AG09319 (cell line): ENCODE measurements at places on chromosomes 7 and 10.

GRCh38 chr7:34224281-34224680, 318.9 kb downstream of the BMPER start:
- no peak for DNase-seq

DNA sequence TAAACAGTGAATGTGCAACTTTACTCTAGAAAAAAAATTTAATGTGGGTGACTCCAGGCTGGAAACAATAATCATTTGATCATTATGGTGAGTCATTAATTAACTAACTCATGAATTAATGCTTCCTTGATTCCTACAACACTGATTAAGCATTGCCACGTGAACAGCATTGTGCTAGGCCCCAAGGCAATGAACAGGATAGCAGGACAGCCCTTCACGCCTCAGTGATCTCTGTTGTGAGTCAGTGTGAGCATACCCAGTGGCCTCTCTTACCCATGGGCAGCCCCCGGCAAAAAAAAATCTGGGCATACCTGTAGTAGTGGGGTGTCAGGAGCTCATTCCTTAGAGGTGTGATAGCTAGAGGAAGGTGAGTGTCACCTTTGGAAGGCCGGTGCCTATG, 76.0 kb downstream of the DENND2A start:
- peak; percentile 59 for DNase-seq

DNA sequence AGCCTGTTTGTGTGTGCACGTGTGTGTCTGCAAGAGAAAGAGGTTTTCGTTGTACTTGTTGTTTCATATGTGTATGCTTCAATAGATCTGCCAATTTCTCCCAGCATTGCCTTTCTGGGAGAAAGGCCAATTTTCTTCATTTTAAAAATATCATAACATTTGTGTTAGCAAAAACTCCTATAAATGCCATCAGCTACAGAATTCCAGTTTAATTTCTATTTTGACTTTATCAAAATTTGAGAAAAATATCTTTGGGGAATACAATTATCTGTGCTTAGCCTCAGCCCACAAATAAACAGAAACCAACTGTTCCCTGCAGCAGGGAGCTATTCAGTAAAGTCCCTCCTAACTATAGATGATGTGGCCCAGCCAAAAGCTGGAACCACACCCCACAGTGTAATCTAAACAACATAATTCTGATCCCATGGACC, 68.3 kb upstream of the MGMT start:
- no peak for DNase-seq

- peak; percentile 1 for DNase-seq
Observed at GRCh38 chr7:111357691-111358090, 204.6 kb downstream of the IMMP2L start.

DNA sequence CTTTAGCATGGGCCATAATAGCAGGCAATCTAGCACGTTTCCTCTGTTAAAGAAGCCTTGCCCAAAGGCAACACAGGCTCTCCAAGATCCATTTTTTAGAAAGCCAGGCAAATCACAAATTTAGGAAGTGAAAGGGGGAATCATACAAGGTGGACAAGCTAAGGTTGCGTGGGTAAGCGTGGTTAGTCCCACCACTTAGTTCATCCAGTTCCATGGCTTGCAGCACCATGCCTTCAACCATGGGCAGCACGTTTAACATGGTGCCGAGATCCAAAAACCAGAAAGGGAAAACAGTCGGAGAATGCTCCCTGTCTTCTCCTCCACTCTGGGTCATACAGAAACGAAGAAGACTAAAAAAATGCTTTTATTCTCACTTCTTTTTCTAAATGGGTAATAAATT, 234.4 kb upstream of the IMMP2L start:
- DNase-seq: no peak
